ENCODE measurements at places on chromosomes 5 and 9. TPM values are rescaled to one million over a fixed set of nuclear protein-coding genes. Genes with fewer than 3 reads are reported as not detected.

GRCh38 chr5:77876862-77877502 is 100.8 kb upstream of the TBCA start:
- no peak for DNase-seq

GRCh38 chr5:83540105-83540504 is 68.6 kb downstream of the VCAN start:
- DNase-seq: no peak

DNA sequence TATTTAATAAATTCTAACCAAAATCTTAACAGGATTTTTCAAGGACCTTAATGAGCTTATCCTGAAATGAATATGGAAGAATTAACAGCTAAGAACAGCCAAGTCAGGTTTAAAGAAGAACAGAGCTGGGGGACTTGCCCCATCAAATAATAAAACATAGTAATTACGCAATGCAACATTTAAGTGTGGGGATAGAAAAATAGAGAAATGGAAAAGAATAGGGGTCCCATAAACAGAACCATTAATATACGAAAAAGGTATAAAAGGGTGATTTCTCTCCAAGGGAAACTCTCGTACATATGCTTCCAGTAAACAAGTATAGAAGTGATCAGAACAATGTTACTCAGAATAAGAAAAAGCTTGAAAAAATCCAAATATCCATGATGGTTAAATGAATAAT is 300.2 kb downstream of the GLIS3 start:
- no peak for DNase-seq

The HMCN2 gene
- total RNA-seq: 2.3 TPM

- DNase-seq: no peak
Measured at GRCh38 chr9:127751269-127752054, 16.4 kb upstream of the TOR2A start.

The PLK2 gene
- 123 TPM for total RNA-seq

DNA sequence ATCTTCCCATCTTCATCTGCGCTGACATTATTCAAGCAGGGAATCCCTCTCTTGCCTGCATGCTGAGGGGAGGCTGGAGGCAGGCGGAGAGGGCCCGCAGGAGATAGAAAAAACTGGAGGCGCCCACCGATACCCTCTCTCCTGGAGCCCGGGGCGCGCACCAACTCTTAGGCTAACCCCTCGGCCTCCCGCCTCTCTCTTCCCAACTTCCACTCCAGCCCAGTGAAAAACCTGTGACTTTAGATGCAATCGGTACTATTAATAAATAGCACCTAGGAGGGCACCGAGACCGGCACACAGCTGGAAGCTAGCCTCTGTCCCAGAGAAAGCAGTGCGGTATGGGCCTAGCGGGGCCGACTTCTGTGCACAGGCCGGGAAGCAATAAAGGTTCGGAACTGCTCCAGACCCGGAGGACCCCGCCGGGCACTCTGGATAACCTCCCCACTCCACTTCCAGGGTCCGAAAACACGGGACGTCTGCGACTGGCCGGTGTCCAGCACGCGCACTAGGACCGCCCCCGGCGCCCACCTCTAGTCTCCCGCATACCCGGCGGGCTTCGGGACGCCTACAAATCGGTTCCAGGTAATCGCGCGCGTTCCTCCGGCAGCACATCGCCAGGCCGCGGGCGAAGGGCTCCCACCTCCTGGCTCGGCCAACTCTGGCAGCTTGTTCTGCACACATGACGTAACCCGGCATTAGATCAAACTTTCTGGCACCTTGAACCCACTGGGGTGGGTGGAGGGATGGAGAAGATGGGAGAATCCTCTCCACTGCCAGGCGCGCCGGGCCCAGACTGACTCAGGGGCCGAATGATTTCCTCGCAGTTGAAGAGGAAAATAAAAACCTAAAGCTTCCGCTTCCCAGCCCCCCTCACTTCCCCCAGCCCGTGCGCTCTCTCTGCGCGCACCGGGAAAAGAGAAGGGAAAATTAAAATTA is 1.4 kb downstream of the EFNA5 start:
- peak; percentile 15 for DNase-seq

DNA sequence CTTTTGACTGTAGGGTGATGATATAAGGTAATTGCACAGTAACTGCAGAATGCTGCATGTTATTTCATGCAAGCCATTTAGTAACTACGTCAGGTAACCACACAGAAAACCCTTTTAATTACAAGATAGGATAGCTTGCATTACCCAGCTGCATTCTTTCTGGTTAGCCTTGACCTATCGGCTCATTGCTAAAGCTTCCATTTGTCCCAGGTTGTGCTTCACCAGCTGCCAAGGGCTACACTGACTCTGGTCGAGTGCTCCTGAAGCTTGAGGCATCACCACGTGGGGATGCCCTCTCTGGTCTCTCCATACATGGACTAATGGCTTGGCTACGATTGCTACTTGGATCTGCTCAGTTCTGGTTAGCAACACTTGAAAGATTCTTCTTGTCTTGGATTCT is 81.1 kb upstream of the SLC12A2 start:
- DNase-seq: no peak

DNA sequence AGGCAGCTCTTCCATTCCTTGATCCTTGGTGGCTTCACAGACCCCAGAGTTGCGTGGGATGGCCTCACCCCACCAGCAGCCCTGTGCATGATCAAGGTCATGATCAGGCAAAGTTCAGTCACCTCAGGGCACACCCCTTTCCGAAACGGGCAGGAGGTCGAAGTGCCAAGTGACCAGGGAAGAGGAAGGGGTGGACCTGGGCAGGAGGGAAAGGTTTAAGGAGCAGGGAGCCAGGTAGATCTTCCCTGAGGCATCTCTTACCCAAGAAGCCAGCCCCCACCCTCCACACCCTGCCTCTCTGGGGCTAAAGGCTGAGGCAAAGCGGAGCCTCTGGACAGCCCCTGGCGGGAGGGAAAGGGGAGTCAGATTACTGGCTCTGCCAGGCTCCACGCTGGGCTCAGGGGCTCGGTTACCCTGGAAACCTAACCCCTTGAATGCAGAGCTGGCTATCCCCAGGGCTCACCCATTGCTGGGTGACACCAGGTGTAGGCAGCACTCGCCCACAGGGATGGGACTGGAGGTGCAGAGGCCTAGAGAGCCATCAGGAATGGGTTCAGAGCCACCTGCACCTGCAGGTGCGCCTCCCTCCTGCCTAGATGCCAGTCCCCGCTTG is 3.6 kb downstream of the MGAT4B start:
- no peak for DNase-seq

The JAKMIP2 gene
- total RNA-seq: 33.2 TPM

DNA sequence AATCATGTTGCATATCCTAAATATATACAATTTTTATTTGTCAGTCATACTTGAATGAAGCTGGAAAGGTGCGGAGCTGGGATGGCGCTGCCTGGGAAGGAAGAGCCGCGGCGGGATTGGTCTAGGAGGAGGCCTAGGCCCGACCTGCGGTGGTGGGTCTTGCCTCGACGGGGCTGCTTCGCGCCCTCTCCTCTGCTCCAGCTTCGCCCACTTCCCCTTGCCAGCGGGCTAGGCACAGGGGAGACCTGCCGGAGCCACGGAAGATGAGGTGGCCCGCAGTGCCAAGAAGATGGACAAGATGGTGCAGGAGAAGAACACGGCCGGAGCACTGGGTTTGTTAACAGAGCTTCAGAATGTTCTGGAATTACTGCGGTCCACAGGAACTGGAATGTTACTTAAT is 28.5 kb upstream of the CTSV start:
- no peak for DNase-seq

DNA sequence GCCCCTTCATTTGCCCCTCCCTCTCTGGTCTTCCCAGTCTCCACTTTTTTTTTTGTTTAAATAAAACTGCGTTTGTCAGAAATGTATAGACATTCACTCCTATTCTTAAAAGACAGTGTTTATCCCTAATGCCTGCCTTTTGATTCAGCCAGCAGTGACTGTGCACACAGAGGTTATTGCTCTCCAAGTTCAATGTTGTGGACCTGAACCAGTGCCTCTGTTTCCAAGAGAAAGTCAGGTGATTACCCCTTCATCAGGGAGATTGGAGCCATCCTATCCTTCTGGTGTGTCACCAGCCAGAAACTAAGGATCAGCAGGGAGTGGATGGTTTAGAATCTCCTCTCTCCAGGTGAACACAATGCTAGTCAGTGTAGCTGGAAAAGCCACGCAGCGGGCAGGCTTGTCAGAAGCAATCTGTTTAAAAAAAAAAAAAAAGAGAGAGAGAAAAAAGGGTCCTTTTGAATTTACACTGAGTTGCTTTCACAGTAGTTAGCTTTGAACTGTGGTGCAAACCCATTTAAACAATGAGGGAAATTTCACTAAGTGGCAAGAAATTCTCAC is 167.5 kb upstream of the DMRT1 start:
- DNase-seq: no peak

- no peak for DNase-seq
Measured at GRCh38 chr9:121105531-121105930, 30.8 kb downstream of the CNTRL start.

DNA sequence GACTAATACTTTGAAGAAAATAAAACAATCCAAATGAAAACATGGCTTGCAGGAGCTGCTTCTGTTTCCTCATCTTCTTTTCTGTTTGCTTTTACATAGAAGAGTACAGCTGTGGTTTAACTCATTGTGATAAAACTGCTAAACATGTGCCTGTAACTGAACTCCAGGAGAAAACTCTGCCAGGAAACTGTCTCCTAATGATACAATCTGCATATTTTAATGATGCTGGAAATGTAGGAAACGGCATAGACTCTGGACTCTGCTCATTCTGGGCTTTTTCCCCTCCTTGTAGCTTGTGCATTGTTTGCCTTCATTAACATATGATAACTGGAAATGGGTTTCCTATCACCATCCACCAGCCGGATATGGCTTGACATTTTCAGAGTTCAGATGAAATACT is 813.3 kb upstream of the WWC1 start:
- no peak for DNase-seq

The PCDHGC4 gene
- total RNA-seq: 63.2 TPM

- no peak for DNase-seq
Measured at GRCh38 chr5:171429543-171429910, 10.1 kb downstream of the FGF18 start.

The OTULINL gene
- 12.0 TPM for total RNA-seq

DNA sequence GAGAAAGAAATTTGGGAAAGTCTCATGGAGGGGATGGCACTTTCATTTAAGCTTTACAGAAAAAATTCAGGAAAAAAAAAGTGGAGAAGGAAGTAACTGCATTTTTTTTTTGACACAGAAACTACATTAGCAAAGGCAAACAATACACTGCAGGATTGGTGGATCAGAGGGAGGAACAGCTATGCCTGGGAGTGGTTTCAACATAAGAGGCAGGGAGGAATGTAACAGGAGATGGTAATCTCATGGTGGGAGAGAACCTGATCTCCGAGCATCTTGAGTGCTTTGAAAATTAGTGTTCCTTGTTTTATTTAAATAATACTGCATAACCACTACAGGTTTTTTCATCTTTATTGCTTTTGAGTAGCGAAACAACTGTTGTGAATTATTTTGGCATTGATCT is 249.4 kb downstream of the FAM170A start:
- DNase-seq: no peak

GRCh38 chr9:132919614-132920268 is 24.7 kb downstream of the TSC1 start:
- DNase-seq: no peak

DNA sequence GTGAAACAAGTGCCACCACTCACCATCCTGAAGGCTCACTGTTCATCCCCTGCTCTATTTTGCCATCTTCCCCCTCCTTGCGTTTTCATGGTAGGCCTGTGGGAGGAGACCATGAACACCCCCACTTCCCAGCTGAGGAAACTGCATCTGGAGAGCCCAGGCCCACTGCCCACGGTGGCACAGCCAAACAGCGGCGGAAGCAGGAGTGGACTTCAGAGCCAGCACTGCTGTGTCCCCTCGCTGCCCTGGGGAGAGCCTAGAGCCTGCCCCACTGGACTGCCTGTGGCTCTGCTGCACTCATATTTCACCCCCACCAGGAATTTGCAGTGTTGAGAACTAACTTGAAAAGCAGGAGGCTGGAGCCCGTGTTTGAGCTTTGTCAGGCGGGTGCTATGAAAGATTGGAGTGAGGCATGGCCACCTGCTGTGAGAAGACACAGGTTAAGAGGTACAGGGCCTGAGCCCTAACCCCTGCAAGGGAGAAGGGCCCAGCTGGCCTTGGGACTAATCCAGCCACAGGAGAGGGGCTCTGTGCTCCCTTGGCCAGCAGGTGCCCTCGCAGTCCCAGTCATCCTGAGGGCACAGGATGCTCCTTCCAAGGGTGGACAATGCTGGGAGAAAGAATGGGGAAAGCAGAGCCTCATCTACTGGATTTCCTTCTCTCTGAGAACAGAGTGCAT is 79.0 kb downstream of the MACROH2A1 start:
- no peak for DNase-seq

The C1QTNF2 gene
- total RNA-seq: 2.3 TPM

DNA sequence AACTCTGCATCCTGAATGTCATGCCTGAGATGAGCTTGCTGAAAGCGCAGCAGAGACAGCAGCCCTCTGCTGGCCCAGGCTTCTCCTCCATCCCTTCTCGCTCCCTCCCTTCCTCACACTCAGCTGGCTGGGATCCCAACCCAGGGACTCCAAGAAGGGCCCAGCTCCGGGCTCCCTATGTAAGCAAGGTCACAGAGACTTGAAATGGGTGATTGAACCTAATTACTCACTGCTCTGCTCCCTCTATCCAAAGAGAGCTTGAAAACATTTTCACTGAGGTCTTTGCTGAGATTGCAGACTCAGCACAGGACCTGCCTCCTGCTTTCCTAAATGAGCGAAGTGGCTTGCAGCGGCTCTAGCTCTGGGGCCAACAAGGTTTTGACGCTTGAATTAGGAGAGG is 42.8 kb downstream of the RAPGEF1 start:
- DNase-seq: peak; percentile 75

GRCh38 chr9:114212826-114213225 is 57.5 kb downstream of the COL27A1 start:
- DNase-seq: no peak

- no peak for DNase-seq
Measured at GRCh38 chr5:176183321-176184074, 54.7 kb upstream of the SIMC1 start.

The SV2C gene
- 9.3 TPM for total RNA-seq

The PFN3 gene
- total RNA-seq: not detected

The F2RL2 gene
- total RNA-seq: 0.27 TPM

- no peak for DNase-seq
Measured at GRCh38 chr5:96967400-96967799, 31.5 kb downstream of the LNPEP start.

GRCh38 chr5:55933377-55934114 is 61.2 kb downstream of the IL6ST start:
- DNase-seq: no peak

DNA sequence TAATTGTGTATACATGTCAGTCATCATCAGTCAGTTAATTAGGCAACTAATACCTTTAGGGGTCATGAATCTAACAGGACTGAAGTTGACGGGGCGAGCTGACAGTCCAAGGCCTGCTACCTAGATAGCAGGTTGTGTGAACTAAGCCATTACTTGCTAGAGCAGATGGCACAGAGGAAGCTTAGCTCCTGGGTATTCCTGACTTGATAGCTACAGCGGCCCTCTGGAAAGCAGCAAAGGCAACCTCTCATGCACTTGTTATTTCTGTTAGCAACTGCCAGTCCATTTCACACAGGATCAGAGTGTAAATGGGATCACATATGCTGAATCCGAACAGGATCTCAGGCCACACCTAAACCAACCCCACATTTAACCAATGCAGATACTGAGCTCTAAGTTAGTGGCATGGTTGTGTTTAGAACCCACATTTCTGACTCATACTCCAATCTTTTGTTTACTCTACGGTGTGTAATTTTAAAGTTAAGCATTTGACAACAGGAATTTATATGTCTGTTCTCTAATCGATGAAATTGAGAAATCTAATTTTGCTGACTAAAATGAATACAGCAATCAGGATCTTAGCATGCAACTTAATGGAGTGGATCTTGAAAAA is 521.3 kb upstream of the ZNF608 start:
- peak; percentile 80 for DNase-seq

The ANKHD1 gene
- 152 TPM for total RNA-seq

The GLDC gene
- total RNA-seq: 30.3 TPM

All from cerebellum (tissue), 4 donors.